ENCODE measurements at places on chromosomes 5 and 9.

GRCh38 chr5:135244620-135245021 is 154.4 kb downstream of the MACROH2A1 start:
- no peak for DNase-seq

DNA sequence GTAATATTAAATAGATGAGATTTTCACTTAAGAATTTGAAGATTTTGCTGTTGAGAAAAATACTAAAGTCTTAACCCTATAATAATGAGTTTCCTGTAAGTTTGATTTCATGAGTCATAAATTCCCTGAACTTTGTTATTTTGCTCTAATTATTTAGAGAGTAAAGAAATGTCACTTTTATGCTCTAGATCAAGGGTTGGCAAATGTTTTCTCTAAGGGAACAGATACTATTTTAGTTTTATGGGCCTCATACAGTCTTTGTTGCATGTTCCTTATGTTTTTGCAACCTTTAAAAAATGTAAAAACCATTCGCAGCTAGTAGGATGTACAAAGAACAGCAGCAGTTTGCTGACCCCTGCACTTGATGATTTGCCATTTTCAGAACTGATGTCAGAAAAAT is 480 bp upstream of the TXNDC8 start:
- no peak for DNase-seq

DNA sequence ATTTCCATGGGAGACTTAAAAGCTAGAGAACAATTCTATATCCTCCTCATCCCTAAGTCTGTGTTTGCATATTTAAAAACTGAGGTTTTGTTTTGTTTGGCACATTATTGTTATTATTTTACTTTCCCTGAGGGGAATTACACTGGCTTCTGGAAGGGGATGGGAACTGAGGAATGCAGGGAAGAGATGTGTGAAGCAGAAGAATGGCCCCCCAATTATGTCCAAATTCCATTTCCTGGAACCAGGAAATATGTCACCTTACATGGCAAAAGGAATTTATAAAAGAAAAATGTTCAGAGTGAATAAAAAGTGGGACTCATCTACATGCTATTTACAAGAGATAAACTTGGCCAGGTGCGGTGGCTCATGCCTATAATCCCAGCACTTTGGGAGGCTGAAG is 129.8 kb downstream of the MARCHF11 start:
- no peak for DNase-seq

GRCh38 chr9:14256588-14256987 is 57.4 kb downstream of the NFIB start:
- no peak for DNase-seq

DNA sequence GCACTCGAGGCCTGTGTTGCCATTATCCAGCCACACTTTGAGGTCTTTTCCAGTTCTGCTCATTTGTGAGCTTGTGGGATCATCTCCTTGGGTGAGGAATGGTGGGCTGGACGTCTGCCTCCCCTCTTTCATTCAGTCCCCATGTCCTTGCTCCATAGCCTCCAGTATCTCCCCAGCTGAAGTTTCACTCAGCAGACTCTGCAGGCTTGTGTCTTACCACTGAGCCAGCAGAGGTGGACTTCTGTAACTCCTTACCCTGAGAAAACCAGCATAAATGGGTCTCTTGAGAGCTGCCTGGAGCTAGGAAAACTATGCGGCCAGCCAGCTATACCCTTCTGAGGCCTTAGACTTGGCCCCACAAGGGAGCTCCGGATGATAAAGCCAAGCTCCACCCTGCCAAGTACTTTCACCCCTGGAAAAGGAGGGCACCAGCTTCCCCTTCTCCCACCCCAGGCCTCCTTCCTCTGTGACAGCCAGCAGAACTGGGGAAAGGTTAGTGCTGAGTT is 12.2 kb downstream of the IRF1 start:
- no peak for DNase-seq

GRCh38 chr5:14164164-14165163 is 21.3 kb downstream of the TRIO start:
- peak; percentile 34 for DNase-seq

- DNase-seq: no peak
Observed at GRCh38 chr5:25694801-25695200, 1050.0 kb upstream of the CDH10 start.

GRCh38 chr5:15393146-15393545 is 106.8 kb upstream of the FBXL7 start:
- DNase-seq: no peak

- no peak for DNase-seq
Observed at GRCh38 chr5:140103154-140103553, 10.8 kb upstream of the PURA start.

All from epithelial cell of esophagus (primary cell).